ENCODE measurements at places on chromosomes 1 and 21.

- no peak for DNase-seq
Measured at GRCh38 chr21:31012133-31013089, 25.9 kb downstream of the KRTAP19-8 start.

- DNase-seq, result no peak
Measured at GRCh38 chr1:84973498-84974334, 23.2 kb downstream of the MCOLN2 start.

DNA sequence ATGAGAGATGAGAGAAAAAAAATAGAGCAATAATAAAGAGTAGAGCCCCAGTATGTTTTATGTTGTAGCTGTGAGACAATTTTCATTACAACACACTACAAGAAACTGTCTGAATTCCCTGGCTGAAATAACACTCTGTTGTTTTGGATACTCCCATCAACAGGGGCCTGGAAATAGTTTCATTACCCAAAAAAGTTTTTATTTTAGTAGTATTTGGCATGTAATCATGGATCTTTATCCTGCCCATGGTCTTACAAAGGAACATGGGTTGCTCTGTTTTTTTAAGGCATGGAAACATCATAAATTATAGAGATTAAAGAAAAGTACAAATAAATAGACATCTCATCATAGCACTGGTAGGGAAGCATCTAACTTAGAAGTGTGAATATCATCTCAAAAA is 56.3 kb downstream of the GNG12 start:
- DNase-seq, result no peak

DNA sequence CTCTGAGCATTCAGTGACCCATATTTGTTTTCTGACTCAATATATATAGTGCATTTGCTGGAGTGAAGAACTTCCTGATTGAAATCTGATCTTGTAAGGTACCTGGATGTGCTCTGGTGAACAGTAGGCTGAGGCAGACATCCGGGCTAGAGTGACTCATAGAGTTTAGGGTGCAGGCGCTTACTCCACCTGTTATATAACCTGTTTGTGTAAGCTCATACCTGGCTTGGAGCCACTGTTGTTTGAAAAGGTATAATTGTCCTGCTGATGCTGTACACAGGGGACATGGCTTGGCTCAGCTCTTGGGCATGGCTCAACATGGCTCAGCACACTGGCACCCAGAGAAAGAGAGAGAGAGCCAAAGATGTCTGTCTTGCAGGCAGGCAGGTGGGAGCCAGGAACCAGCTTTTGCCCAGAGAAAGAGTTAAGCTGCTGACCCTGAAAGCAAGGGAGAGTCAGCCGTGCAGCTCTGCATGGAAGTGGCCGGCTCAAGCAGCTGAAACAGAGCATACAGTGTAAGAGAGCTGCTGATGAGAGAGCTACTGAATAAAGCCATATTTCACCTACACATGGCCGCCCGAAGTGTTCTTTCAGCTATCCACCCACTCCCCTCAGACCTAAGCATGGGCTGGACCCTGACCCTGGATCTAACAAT is 43.2 kb downstream of the GJA5 start:
- DNase-seq, result no peak

DNA sequence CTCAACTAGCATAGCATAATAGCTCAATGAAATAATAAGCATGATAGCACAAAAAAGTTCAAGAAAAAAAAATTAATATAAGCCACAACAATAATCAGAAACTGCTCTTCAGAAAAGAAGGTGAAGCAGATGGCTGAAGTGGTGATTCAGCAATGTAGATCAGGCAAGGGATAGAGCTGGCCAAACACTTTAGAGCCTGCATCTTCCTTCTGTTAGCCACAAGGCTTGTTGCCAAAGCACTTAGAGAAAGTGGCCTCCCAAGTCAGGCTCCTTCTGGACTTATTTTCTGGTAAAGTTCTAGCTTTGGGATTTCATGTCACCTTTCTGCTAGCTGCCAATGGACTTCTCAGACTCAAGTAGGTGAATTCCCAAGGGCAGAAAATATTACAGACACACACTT is 60.3 kb upstream of the C1orf87 start:
- no peak for DNase-seq
